Dermis microvascular lymphatic vessel endothelial cell (primary cell): ENCODE measurements at places on chromosomes 13 and 19. TPM values are rescaled to one million over a fixed set of nuclear protein-coding genes. Genes with fewer than 3 reads are reported as not detected.

SIGLEC12 gene
- not detected in 2 replicates for total RNA-seq

CADM4 gene
- total RNA-seq: 9.2 and 22.9 TPM in 2 replicates

PTPRH gene
- 0.13 TPM in 2 replicates for total RNA-seq

PCDH9 gene
- 0.51 and 0.90 TPM in 2 replicates for total RNA-seq

PRODH2 gene
- not detected in 2 replicates for total RNA-seq

SHISA2 gene
- total RNA-seq: 1.8 and 4.0 TPM in 2 replicates

SPRY2 gene
- 8.9 and 17.6 TPM in 2 replicates for total RNA-seq

SLITRK6 gene
- total RNA-seq: not detected in 2 replicates

ZNF415 gene
- 1.2 and 1.8 TPM in 2 replicates for total RNA-seq

IRS2 gene
- total RNA-seq: 0.39 and 1.5 TPM in 2 replicates

HSH2D gene
- total RNA-seq: not detected in 2 replicates

FSD1 gene
- 6.3 and 7.4 TPM in 2 replicates for total RNA-seq

NCCRP1 gene
- total RNA-seq: not detected in 2 replicates

NCR1 gene
- total RNA-seq: not detected in 2 replicates

MAB21L1 gene
- total RNA-seq: not detected in 2 replicates

PKN1 gene
- total RNA-seq: 252 and 299 TPM in 2 replicates

IGFL2 gene
- total RNA-seq: not detected in 2 replicates

IFNL1 gene
- not detected in 2 replicates for total RNA-seq

CILP2 gene
- total RNA-seq: under 0.01 TPM in 2 replicates

FUT2 gene
- total RNA-seq: not detected in 2 replicates

SIGLEC11 gene
- not detected in 2 replicates for total RNA-seq

DACT3 gene
- total RNA-seq: under 0.01 and 0.13 TPM in 2 replicates

ZNF615 gene
- 5.4 and 9.5 TPM in 2 replicates for total RNA-seq

SH3GL1 gene
- 50.6 and 85.3 TPM in 2 replicates for total RNA-seq

FCAR gene
- not detected in 2 replicates for total RNA-seq

SPRED3 gene
- 0.38 and 0.39 TPM in 2 replicates for total RNA-seq

IGFLR1 gene
- total RNA-seq: 1.1 and 1.8 TPM in 2 replicates

STOML3 gene
- not detected in 2 replicates for total RNA-seq

EBI3 gene
- total RNA-seq: 0.26 and 1.5 TPM in 2 replicates

CASP14 gene
- not detected in 2 replicates for total RNA-seq

ZNF440 gene
- total RNA-seq: 5.9 and 7.2 TPM in 2 replicates

ERCC1 gene
- 46.1 and 57.3 TPM in 2 replicates for total RNA-seq

TIMM29 gene
- total RNA-seq: 29.5 and 35.5 TPM in 2 replicates

SCN1B gene
- 5.0 and 5.2 TPM in 2 replicates for total RNA-seq

MADCAM1 gene
- total RNA-seq: 0.13 TPM in 1 of 2 replicates, not detected in the other

ZNF677 gene
- 10.3 and 12.6 TPM in 2 replicates for total RNA-seq

ZNF14 gene
- total RNA-seq: 2.8 and 3.8 TPM in 2 replicates

MBD3L3 gene
- total RNA-seq: not detected in 2 replicates

ZNF98 gene
- total RNA-seq: 0.13 TPM in 1 of 2 replicates, not detected in the other

ZBTB45 gene
- total RNA-seq: 3.5 and 5.7 TPM in 2 replicates

RFPL4AL1 gene
- total RNA-seq: 0.51 TPM in 1 of 2 replicates, not detected in the other

ZNF471 gene
- total RNA-seq: 0.90 and 1.5 TPM in 2 replicates

PSG5 gene
- not detected in 2 replicates for total RNA-seq

KIR3DL2 gene
- not detected in 2 replicates for total RNA-seq

TEAD2 gene
- 57.4 and 72.2 TPM in 2 replicates for total RNA-seq
